Panc1 (cell line): ENCODE measurements at places on chromosomes 12 and 14. TPM values are rescaled to one million over a fixed set of nuclear protein-coding genes. Genes with fewer than 3 reads are reported as not detected.

Gene CRIP2
- total RNA-seq: 280 TPM

Gene CPNE8
- total RNA-seq: 23.6 TPM

DNA sequence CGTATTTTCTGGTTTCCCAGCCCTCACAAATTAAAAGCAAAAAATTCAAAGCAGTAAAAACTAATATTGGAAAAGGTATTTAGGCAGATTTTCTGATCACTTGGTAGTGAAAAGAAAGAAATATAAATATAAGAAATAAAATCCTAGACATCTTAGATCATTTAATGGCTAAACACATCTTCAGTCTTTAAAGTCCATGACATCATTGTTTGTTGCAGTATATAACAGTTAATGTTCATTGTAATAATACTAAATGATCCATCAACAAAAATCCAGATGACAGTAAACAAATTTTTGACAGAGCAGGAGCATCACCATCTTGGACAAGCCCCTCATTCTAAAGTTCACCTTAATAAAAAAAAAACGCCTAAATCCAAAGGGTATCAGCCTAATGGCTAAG, 29.2 kb upstream of the CAPRIN2 start:
- no peaks in the 10 kb centered on the region for H3K4me1 ChIP-seq
- no peak overlapping the region for H3K27ac ChIP-seq
- H3K4me3 ChIP-seq: no peak overlapping the region
- H3K36me3 ChIP-seq: no peaks in the 10 kb centered on the region
- DNase-seq: no peak

DNA sequence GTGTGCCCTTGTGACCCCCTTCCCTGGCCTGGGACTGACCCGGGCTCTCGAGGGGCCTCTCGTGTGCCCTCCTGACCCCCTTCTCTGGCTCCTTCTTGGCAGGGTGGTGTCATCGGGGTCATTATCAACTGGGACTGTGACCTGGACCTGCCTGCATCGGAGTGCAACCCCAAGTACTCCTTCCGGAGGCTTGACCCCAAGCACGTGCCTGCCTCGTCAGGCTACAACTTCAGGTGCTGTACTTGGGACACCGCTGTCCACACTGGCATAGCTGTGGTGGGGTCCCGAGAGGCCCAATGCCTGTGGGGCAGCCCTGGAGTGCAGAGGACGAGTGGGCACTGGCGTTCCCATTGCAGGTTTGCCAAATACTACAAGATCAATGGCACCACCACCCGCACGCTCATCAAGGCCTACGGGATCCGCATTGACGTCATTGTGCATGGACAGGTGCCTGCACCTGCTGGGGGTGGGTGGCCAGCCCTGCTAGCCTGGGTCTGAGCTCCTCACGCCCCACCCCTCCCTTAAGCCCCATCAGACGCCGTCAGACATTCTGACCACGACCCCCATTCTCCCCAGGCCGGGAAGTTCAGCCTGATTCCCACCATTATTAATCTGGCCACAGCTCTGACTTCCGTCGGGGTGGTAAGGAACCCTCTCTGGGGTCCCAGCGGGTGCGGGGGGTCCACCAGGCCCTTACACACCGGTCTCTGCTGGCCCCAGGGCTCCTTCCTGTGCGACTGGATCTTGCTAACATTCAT, 2.5 kb downstream of the P2RX2 start:
- H3K27me3 ChIP-seq: peaks cover 6% of the 10 kb centered on the region; the same call in 1 of the 2 replicates
- no peak overlapping the region for H3K27ac ChIP-seq
- H3K36me3 ChIP-seq: no peaks in the 10 kb centered on the region
- H3K4me1 ChIP-seq: peaks cover 10% of the 10 kb centered on the region
- H3K4me3 ChIP-seq: no peak overlapping the region
- no peak for DNase-seq

- H3K4me1 ChIP-seq: no peaks in the 10 kb centered on the region
- H3K36me3 ChIP-seq: no peaks in the 10 kb centered on the region
- DNase-seq: no peak
- no peak overlapping the region for H3K4me3 ChIP-seq
- no peaks in the 10 kb centered on the region for H3K27me3 ChIP-seq
Observed at GRCh38 chr14:29078810-29079522, 312.4 kb downstream of the FOXG1 start.

- H3K27me3 ChIP-seq: no peaks in the 10 kb centered on the region
- no peak for DNase-seq
- no peak overlapping the region for H3K27ac ChIP-seq
- H3K36me3 ChIP-seq: no peaks in the 10 kb centered on the region; the same call in 1 of the 2 replicates
- peaks cover 9% of the 10 kb centered on the region for H3K4me1 ChIP-seq
- no peak overlapping the region for H3K4me3 ChIP-seq
Observed at GRCh38 chr14:93337143-93337753, 4.4 kb upstream of the BTBD7 start.

DNA sequence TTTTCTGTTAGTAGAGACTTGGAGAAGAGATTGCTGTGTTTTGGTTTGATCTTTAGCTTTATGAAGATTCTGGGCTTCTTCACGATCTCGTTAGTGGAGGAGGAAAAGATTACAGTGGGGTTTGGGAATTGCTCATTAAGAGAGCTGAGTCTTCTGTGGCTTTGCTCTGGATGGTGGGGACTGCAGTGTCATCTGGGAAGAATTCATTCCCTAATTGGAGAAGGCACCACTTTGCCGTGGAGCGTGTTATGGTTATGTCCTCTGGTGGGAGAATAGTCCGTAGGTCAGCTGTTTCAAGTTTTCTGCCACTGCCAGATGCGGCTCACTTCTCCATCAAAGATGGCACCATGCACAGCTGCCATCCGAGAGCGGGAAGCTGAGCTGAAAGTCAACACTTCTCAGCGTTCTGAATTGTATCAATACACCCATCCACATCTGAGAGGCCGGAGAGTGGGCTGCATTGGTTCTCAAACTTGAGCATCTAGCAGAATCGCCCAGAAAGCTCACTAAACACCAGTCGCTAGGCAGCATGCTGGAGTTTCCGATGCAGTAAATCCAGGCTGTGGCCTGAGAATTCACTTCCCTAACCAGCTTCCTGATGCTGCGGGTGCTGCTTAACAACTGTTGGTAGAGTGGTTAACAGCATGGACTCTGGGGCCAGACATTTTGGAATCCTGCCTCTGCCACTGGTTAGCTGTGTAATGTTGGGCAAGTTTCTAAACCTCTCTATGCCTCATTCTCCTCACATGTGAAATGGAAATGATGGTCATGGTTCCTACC, 117.8 kb downstream of the PLXNC1 start:
- no peak overlapping the region for H3K4me3 ChIP-seq
- H3K27ac ChIP-seq: no peak overlapping the region
- DNase-seq: no peak
- H3K4me1 ChIP-seq: 0 out of 2 replicates have a peak, but pooled peaks cover 4% of the 10 kb centered on the region
